ENCODE measurements at places on chromosomes 6 and 20.
A peak's percentile ranks its signal among the peaks of the same experiment; 100 is the strongest.

GRCh38 chr6:37371154-37372083 lies 17.6 kb downstream of the RNF8 start:
- DNase-seq = no peak

GRCh38 chr6:154292066-154292465 lies 64.5 kb downstream of the IPCEF1 start:
- no peak for DNase-seq

GRCh38 chr20:60068509-60068908 lies 110.3 kb downstream of the CDH26 start:
- no peak for DNase-seq

DNA sequence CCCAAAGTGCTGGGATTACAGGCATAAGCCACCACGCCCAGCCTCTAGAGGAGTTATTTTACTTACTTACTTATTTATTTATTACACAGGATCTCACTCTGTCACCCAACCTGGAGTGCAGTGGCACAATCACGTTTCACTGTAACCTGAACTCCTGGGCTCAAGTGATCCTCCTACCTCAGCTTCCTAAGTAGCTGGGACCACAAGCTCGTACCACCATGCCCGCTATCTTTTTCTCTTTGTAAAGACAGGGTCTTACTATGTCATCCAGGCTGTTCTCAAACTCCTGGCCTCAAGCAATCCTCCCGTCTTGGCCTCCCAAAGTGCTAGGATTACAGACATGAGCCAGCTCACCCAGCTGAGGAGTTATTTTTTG lies 1.6 kb upstream of the TRIB3 start:
- no peak for DNase-seq

DNA sequence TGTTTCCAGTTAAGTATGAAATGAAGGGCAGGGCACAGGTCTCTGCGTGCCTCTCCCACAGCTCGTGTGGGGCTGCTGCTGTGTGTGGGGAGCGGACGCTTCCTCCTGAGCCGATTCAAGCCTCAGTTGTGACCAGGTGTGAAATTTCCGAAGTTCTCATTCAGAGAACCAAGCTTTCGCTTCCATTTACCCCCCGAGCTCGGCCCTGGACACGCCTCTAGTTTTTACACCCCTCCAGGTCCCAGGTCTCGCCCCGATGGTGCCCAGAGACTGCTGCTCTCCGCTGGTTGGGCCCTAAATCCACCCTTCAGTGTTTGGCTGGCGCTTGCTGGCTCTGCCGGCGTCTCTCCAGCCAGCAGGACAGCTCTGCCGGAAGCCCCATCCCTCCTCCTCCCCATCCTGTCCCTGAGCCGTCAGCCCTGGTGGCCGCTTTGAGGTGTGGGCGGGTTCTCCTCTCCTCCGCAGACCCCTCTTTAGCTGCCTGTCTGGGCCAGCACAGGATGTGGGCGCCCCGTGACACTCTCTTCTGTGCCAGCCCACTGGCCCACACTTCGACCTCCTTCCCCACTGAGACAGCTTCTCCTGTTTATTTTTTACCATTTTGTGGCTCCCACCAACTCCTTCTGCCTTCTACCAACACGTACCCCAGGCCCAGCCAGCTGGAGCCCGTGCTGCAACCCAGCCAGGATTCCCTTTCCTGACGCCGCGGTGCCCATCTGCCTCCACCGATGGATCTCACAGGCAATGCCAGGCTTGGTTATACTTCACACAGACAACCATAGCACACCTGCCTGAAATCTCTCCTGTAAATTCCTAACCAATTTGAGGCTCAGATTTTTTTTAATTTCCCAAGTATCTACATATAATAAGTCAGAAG lies 142.8 kb downstream of the DLL1 start:
- no peak for DNase-seq

DNA sequence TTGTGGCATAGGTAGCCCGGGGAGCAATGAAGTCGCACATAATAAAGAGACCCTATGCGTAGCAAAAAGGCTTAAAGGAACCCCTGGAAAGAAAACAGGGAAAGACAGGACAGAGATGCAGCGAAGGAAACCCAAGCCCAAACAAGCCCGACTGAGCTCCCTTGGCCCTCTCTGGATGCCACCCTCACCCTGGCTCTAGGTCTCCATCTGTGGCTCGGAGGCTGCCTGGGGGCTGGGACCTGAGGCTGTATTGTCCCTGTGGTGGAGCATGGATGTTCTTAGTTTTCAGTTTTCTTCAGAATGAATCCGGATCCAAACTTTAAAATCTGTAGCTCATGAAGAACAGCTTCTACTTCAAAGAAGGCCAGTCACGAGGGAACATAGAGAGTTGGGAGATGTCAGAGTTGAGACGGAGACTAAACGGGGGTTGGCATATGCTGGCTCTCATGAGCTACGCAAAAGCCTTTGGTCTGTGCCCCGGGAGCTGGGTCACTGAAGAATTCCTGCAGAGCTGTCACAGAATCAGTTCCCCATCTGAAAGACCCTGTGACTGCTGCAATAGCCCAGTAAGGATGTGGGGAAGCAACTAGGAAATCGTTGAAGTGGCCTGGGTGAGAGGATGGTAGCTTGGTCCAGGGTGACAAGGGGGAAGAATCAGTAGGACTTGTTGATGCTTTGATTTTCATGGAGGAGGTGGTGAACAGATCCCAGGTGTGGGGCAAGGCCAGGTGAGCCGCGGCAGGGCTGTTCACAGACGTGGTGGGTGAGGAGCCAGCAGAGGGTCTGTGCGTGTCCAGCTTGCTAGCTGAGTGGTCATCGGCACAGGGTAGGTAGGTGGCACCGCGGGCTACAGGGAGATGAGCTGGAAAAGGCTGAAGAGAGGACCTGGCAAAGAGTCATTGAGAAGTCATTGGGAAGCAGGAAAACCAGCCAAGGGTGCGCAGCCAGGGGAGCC lies 35.2 kb downstream of the SYNDIG1 start:
- DNase-seq = no peak

- DNase-seq = peak; percentile 46
These were observed 52.9 kb upstream of the PLCB4 start for GRCh38 chr20:9015984-9016324.

DNA sequence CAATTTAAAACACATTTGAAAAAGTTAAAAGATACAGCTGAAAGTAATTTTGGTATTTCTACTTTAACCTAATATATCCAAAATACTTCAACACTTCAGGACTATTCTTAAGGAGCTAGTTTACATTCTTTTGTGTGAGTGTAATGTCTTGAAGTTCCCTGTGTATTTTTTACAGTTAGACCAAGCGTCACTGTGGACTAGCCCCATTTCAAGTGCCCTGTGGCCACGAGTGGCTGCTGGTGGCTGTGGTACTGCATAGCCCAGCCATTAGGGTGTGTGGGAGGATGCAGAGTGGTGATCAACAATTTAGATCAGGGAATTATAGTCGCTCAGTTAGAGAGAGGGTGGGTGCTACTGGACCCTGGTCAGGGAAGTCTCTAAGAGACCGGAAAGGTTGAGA lies 869 bp upstream of the CST5 start:
- peak; percentile 11 for DNase-seq

GRCh38 chr6:110574817-110575216 lies 98.4 kb upstream of the SLC22A16 start:
- DNase-seq = no peak

GRCh38 chr6:121835662-121836061 lies 400.2 kb downstream of the GJA1 start:
- DNase-seq = no peak

GRCh38 chr20:32522526-32522775 lies 62.7 kb downstream of the NOL4L start:
- no peak for DNase-seq

DNA sequence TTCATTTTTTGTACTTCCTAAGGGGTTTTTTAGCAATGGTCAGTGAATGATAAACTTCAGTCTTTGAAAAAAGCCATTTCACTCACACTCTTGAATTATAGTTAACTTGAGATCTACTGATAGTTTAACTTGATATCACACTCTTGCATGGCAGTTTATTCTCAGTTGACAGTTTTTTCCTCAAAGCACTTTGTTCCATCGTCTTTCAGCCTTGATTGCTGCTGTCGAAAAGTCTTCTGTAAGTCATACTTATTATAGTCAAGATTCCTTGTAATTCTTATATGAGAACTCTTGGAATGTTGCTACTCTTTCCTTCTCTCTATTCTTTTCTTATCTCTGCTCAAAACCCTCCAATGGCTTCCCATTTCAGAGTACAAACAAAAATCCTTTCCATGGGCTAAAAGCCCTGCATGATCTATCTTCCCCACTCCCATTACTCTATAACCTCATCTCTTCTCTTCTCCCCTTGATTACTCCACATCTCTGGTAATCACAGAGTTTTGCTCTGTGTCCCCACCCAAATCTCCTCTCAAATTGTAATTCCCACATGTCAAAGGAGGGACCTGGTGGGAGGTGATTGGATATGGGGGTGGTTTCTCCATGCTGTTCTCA lies 31.2 kb downstream of the ZHX3 start:
- no peak for DNase-seq

GRCh38 chr6:145339089-145339488 lies 396.2 kb downstream of the EPM2A start:
- DNase-seq = no peak

- DNase-seq = no peak
These were observed 76.1 kb upstream of the ANKEF1 start for GRCh38 chr20:9958693-9959092.

DNA sequence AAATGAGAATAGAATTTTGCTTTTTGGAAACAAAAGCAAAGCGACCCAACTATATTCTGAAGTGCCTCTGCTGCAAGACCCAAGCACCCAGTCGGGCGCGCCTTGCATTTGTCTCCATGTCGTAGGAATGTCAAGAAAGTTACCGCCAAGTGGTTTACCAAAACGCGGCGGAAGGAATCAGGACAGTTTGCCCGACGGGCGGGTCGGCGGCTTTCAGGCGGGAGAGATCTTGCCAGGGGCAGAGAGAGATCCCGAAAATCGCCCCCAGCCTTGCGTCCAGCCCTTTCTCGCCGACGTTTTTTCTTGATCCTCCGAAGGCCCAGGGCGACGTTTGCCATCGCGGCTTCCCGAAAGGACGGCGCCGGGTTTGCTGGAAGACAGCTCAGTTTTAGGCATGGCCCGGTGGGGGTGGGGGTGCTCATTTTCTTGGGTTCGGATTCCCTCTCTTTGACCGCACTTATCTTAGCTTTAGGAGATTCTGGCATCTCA lies 4.0 kb upstream of the LIN28B start:
- DNase-seq = no peak

- DNase-seq = peak; percentile 89
These were observed at the start of gene SNAP25 for GRCh38 chr20:10218536-10219451. SNAP25 (plus strand) TSS chr20:10218830; CDS start chr20:10275492, 56,662 bp downstream.

GRCh38 chr6:51472745-51473487 lies 614.5 kb downstream of the PKHD1 start:
- no peak for DNase-seq

GRCh38 chr6:42125231-42125630 lies 17.2 kb downstream of the C6orf132 start:
- no peak for DNase-seq

DNA sequence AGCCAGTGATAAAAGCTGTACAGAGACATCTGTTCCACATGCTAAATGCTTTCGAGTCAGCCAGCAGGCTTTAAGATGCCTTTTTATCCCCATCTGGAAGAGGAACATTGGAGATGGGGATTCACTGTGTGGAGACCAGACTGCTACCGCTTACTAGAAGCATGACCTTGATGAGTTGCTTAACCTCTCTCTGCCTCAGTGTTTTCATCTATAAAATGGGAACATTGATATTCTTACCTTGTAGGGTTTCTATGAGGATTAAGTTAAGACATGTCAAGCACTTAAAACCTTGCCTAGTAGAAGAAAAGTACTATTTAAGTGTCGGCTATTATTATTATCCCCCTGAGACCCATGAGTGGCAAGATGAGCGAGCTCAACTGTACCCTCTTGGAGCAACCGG lies 165.3 kb upstream of the SNX9 start:
- no peak for DNase-seq

DNA sequence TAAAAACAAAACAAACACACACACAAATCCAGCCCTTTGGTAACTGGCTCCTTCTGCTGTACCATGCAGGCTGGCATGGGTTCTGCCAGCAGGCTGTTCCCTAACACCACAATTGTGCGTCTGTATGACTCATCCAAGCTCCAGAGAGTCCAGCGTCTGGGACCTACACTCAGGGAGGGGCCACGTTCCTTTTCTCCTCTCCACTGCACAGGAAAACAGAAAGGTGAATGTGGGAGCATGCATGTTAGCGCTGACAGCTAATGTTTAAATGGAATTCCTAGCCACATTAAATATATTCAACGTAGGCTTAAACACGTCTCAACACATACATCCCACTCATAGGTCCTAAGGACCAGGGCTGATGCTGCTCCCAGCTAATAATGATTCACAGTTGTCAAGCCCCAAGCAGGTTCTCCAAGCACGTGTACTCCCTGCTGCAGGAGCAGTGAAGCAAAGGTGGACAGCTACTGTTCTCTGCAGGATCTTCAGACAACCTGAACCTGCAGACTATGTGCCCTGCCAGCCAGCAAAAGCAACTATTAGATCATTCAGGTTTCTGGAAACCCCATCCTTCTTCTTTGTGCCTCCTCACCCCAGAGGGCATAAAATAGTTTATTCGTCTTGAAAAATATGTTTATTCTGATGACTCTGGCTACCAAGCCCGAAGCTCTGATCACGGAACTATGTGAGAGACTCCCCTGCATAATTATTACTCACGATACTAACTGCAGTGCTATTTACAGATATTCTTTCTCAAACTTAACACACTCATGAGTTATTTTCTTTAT lies 20.9 kb downstream of the MAP1LC3A start:
- peak; percentile 91 for DNase-seq

- no peak for DNase-seq
These were observed 5.5 kb downstream of the SMPD2 start for GRCh38 chr6:109446072-109446471.

- no peak for DNase-seq
These were observed 138.1 kb upstream of the PTPN1 start for GRCh38 chr20:50371878-50372769.

DNA sequence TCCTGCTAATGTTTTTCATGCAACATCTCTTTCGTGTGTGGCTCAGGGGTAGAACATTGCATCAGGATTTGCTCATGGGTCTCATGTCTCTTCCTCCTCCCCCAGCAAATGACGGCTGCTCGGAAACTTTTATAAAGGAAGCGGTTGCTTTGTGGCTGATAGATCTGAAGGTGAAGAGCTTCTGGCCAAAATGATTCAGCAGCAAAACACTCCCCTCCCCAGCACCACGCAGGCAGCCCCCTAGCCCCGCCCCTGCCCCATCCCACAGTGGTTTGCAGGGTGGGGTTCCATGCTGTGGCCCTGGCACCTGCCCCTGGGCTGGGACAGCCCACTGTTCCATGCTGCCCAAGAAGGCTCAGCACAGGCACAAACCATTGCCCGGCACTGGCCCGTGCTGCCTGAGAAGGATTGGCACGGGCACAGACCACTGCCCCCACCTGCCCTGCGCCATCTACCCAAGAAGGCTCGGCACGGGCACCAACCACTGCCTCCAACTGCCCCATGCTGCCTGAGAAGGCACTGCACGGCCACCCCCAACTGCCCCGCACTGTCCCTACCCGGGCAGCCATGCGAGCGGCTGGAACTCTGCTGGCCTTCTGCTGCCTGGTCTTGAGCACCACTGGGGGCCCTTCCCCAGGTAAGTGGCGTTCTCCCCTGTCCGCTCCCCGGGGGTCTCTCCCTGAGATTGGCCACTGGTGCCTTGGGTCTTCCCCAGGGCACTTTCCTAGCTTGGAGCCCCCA lies at the start of gene CST7:
TSS of gene CST7 (plus strand) at position 331 of the 741 bp plus-strand sequence. CDS start at position 568, 237 bp downstream.
- DNase-seq = no peak
